ENCODE measurements at places on chromosomes 2 and 18. TPM values are rescaled to one million over a fixed set of nuclear protein-coding genes. Genes with fewer than 3 reads are reported as not detected.

GRCh38 chr2:210099940-210100339, 71.3 kb downstream of the KANSL1L start:
- no peak overlapping the region for H3K4me3 ChIP-seq
- H3K27me3 ChIP-seq = no peaks in the 10 kb centered on the region
- no peak overlapping the region for H3K27ac ChIP-seq
- H3K36me3 ChIP-seq = no peaks in the 10 kb centered on the region

DNA sequence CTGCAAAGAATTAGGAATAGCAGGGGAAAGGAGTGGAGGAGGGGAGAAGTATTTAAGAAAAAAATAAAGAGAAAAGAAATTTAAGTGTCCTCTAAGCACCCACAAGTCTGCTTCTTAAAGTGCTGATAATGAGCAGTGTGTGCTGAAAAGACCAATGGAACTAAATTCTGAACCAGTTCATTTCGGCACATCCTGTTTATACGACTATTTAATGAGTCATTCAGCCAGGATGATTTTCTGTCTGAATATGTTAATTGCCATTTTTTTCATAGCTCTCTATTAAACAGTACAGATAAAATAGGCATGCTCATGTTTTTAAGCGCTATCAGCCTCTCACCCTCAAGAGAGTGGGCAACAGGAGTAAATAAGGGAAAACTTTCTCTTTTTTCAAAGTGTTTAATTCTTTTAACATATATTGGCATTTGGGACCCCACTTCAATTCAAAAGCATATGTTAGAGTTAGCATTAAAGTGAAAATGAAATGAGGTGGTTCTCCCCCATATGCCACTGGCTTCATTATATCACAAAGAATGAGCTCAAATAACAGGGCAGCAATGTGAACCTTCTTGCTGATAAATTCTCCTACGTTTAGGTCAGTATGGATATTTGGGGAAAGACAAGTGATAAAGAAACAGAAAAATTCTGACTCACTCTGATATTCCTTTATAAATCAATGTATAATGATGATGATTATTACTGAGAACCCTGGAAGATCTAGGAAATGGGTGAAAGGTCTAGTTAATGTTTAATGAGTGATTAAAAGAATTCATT, 87.5 kb downstream of the TCF4 start:
- DNase-seq = no peak
- peaks cover 5% of the 10 kb centered on the region for H3K27me3 ChIP-seq
- H3K36me3 ChIP-seq = no peaks in the 10 kb centered on the region
- no peak overlapping the region for H3K4me3 ChIP-seq

- peaks cover 26% of the 10 kb centered on the region for H3K4me1 ChIP-seq
- DNase-seq = no peak
- H3K4me3 ChIP-seq = no peak overlapping the region
- peaks cover 3% of the 10 kb centered on the region for H3K36me3 ChIP-seq
- H3K27ac ChIP-seq = no peak overlapping the region
These were observed 1.2 kb upstream of the SRBD1 start for GRCh38 chr2:45612285-45612684.

- H3K36me3 ChIP-seq = no peaks in the 10 kb centered on the region
- H3K27ac ChIP-seq = no peak overlapping the region
- H3K4me1 ChIP-seq = peaks cover 5% of the 10 kb centered on the region
- no peak overlapping the region for H3K4me3 ChIP-seq
- H3K27me3 ChIP-seq = peaks cover 48% of the 10 kb centered on the region
These were observed 184.3 kb downstream of the SH3RF3 start for GRCh38 chr2:109313343-109313742.

Gene ARHGAP25
- total RNA-seq = 132 TPM
